Brain (organoid and tissue), 16 donors: ENCODE measurements at places on chromosomes 2 and 18. TPM values are rescaled to one million over a fixed set of nuclear protein-coding genes. Genes with fewer than 3 reads are reported as not detected.

DNA sequence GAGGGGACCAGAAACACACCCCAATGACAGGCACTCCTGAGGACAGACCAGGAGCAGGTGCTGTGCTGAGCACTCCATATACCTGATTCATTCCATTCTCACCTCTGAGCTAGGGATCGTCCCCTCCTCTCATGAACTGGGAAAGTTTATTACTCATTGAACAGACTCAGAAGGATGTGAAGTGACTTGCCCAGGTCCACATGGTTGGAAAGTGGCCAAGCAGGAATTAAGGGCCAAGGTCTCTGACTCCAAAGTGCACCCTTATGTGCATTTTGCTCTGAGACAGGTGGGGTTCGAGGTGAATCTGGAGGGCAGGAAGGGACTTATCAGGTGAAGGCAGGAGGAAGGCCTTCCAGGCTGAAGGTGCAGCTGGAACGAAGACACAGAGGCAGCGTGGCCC is 25.1 kb upstream of the PLB1 start:
- DNase-seq, result no peak

Gene GLI2
- 0.37 TPM for polyA plus RNA-seq

GRCh38 chr2:47503481-47504070 is 100.6 kb downstream of the MSH2 start:
- no peak for DNase-seq

Gene SATB2
- polyA plus RNA-seq, result 7.2 TPM

GRCh38 chr18:13584825-13585224 is 141.5 kb downstream of the FAM210A start:
- DNase-seq, result no peak

Gene CACNB4
- polyA plus RNA-seq, result 1.1 TPM

Gene OBSL1
- polyA plus RNA-seq, result 91.4 TPM

Gene CD302
- polyA plus RNA-seq, result 3.7 TPM

DNA sequence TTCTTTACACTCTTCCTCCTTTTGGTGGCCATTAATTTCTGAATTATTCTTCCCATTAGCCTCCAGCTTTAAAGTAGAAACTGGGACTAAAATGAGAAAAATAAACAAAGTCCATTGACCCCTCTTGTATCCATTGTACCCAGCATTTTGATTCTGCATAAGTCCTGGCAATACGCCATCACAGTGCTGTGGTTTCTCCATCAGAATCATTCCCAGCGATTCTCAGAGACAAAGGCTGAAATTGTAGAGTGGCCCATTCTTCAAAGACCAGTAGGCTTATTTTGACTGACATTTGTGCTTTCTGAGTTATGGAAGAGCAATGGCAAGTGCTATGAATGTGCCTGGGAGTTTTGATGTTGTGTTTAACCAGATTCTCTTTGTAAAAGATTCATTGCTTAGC is 199.3 kb upstream of the GALNT5 start:
- no peak for DNase-seq

- no peak for DNase-seq
Observed at GRCh38 chr2:96203130-96204028, 5.2 kb downstream of the STARD7 start.

Gene TMBIM1
- polyA plus RNA-seq, result 58.7 TPM

DNA sequence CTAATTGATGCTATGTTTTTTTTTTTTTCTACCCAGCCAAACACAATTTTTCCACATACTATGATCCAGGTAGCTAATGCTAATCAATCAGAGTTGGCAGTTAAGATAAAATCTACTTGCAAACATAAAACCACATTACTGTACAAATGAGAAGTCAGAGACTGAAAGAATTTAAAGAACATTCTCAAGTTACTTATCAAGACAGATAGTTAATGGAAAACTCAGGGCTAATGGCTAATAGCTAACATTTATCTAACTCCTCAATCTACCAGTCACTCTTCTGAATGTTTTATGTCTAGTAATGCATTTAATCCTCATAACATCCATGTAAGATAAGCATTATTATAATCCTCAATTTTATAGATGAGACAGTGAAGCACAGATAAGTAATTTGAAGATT is 537.6 kb upstream of the SETBP1 start:
- DNase-seq, result no peak

- DNase-seq, result peak; percentile 39
Observed at GRCh38 chr2:21382701-21383520, 259.1 kb downstream of the TDRD15 start.

Gene RALBP1
- polyA plus RNA-seq, result 56.8 TPM

- no peak for DNase-seq
Observed at GRCh38 chr2:207328944-207329386, 163.2 kb upstream of the KLF7 start.

DNA sequence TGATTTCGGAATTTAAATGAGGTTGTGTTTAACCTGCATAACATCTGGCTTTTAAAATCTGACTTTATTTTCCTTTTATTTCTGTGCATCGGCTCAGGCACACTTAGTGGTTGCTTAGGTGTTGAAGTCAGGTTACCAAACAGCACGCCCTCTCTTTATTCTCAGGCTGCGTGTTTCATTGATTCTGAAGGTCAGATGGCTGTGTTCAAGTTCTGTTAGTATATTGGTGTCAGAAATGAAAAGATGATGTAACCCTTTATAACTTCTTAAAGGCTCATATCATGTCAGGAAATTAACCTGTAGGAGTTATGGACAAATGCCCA is 246.5 kb downstream of the LDLRAD4 start:
- no peak for DNase-seq

Gene LRRTM1
- polyA plus RNA-seq, result 2.6 TPM

Gene MMADHC
- 45.5 TPM for polyA plus RNA-seq

GRCh38 chr2:218293715-218294429 is 1.6 kb upstream of the TMBIM1 start:
- DNase-seq, result no peak

- DNase-seq, result no peak
Observed at GRCh38 chr2:146807568-146808168, 1037.2 kb upstream of the ACVR2A start.

Gene MERTK
- polyA plus RNA-seq, result 6.3 TPM

DNA sequence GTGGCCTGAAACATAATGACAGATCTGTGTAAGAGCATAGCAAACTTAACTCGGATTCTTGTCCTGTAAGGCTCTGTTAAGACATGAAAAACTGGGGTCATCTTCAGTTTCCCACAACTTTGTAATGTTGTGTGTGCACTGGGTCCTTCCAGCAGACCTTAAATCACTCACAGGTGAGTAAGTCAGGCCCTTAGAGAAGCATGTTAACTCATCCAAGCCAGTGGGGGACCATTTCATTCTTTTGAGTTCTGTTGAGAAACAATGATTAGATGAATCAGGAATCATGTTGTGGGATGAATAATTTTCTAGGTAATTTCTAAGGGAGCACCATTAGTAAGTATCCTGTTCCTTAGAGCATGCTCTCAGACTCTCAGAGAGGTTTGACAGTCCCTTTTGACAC is 167.1 kb downstream of the ESCO1 start:
- DNase-seq, result no peak

DNA sequence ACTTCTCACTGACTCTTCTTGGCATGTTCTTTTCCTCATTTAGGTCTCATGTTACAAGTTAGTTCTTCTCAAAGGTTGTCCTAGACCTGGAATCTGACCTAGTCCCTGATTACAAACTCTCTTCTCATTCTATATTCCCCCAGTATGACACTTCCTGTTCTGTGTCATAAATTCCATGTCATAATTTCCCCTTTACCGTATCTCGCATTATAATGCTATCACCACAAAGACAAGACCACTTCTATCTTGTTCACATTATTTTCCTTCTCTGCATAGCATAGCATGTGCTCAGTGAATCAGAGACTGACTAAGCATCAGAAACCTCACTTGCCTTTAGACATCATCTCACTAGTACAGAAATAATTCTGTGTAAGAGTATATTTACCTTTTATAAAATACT is 63.6 kb upstream of the CAVIN2 start:
- no peak for DNase-seq

GRCh38 chr2:240430595-240430994 is 4.9 kb upstream of the GPC1 start:
- no peak for DNase-seq

- no peak for DNase-seq
Observed at GRCh38 chr18:24214144-24214543, 75.3 kb downstream of the CABYR start.

Gene B3GNT7
- polyA plus RNA-seq, result 3.4 TPM

- DNase-seq, result no peak
Observed at GRCh38 chr2:30235008-30235655, 3.8 kb downstream of the LBH start.

GRCh38 chr18:74154716-74155115 is 6.4 kb downstream of the TIMM21 start:
- no peak for DNase-seq

Gene CROCC2
- polyA plus RNA-seq, result not detected

Gene DAPL1
- polyA plus RNA-seq, result not detected

DNA sequence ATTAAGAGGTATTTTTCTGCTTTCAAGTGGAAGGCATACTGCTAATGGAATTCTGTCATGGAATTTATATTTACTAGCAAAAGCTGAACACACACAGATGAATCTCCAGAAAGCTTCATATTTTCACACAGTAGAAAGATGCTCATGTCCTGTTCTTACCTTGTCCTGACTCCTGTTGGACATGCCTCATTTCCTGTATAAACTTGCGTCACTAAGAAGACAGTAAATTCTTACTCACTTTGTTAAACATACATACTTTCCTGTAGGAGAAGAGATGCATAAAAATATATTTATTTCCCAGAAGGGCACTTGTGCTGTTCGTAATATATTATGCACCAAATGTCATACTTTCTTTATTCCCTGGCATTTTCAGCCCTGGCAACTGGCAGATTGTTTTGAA is 238.3 kb upstream of the RASGRP3 start:
- no peak for DNase-seq

Gene FAM110C
- polyA plus RNA-seq, result 1.3 TPM

DNA sequence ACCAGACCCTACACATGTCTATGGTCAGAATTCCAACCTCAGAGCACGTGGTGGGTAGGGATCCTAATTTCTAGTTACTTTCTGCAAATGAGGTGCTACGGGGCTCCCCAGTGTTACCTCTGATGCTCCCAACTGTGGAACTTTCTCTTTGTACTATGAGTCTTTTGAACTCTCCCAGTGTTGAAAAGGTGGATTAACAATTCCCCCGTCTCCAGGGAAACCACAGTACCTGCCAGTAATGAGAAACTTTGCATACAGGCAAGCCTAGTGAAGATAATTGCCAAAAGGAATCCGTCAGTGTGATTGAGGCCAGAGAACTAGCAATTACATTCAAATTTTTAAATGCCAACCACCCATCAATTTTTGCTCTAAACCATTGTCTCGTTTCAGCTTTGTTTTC is 129.0 kb upstream of the FOSL2 start:
- peak; percentile 13 for DNase-seq

Gene RND3
- polyA plus RNA-seq, result 1.5 TPM

DNA sequence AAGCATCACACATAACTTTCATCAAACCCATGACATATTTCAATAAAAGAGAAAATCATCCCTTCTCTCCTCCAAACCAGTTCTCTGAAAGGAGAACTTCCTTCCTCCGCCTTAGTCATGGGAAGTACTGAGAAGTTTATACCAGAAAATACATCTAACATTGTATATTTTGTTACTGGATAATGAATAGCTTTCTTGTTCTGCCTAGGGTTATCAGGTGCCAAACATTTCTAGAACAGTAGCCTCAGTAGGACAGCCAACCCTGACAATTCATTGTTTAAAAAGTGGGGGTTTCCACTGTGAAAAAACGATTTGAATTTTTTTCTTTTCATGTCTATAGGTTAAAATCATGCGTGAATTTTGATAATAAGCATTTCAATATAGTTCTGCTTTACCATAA is 16.0 kb upstream of the DAW1 start:
- no peak for DNase-seq

DNA sequence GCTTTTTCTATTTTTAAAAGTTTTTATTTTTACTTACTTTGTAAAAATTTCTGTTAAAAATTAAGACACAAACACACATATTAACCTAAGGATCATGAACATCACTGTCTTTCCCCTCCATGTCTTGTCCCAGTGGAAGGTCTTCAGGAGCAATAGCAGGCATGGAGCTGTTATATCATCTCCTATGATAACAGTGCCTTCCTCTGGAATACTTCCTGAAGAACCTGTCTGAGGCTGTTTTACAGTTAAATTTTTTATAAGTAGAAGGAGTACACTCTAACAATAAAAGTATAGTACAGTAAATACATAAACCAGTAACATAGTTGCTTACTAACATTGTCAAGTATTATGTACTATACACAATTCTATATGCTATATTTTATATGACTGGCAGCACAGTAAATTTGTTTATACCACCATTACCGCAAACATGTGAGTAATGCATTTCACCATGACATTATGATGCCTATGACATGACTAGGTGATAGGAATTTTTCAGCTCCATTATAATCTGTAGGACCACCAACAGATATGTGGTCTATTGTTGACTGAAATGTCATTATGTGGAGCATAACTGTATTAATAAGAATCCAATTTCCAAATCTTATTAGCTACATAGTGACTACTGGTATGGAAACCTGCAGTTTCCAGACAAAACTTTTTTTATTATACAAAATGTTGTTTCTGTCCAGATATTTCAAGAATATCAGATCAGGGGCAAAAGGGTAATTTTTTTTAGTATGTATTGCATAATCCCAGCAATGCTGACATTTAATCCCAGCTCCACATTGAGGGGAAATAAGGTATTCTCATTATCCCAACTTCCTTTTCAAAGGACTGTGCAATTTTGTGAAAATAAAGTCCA is 337.2 kb upstream of the SLC39A10 start:
- DNase-seq, result no peak

DNA sequence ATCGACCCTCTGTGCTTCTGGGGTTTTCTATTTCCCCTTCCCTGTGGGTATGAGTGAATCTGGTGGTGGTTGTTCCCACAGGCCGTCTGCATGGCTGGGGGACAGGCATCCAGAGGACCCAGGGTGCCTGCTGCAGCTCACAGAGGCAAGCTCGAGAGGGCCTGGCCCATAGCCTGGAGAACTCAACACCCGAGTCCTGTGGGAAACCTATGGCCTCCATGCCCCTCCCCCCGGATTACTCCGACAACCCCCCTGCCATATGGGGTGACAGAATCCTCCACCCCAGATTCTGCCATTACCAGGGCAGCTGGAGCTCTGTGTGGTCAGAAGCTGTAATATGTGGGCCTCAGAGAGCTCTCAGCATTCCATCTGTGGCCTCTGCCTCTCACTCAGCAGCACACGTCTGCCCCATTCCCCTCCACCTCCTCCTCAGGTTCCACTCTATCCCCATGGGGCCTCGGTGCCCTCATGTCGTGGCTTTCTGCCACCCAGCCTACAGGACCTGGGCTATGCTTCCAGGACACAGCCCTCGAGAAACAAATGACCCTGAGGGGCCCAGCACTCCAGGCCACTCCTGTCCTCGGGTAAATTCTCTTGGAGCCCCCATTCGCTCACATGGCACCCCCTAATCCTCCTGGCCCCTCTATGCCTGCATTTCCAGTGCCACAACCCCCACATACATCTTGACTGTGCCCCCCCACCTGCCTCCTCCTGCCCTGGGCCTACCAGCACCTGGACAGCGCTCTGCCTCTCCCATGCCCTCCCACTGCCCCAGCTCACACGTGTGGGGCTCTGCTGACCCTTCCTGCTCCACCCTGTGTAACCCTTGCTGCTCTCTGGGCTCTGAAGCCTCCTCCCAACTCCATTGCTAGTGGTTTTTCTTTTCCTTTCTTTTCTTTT is 3.6 kb downstream of the MZT2A start:
- no peak for DNase-seq
